Liver (tissue), 10 donors: ENCODE measurements at places on chromosomes 12 and 14.

- no peak overlapping the region for H3K27ac ChIP-seq
- H3K4me3 ChIP-seq: no peak overlapping the region
- no peaks in the 10 kb centered on the region for H3K36me3 ChIP-seq
- DNase-seq: no peak
Observed at GRCh38 chr14:39474416-39474911, 42.2 kb upstream of the FBXO33 start.

DNA sequence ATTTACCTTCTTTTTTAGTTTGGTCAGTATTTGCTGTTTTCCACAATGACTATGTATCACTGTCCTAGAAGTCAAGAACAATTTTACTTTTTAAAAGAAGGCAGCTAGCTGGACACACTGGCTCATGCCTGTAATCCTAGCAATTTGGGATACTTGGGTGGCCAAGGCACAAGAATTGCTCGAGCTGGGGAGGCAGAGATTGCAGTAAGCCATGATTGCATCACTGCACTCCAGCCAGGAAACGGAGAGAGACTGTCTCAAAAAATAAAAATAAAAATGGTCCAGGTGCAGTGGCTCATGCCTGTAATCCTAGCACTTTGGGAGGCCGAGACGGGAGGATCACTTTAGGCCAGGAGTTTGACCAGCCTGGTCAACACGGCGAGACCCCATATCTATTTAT, 28.3 kb downstream of the MDM1 start:
- peaks cover 2% of the 10 kb centered on the region for H3K36me3 ChIP-seq
- H3K4me3 ChIP-seq: no peak overlapping the region
- H3K27me3 ChIP-seq: no peaks in the 10 kb centered on the region

DNA sequence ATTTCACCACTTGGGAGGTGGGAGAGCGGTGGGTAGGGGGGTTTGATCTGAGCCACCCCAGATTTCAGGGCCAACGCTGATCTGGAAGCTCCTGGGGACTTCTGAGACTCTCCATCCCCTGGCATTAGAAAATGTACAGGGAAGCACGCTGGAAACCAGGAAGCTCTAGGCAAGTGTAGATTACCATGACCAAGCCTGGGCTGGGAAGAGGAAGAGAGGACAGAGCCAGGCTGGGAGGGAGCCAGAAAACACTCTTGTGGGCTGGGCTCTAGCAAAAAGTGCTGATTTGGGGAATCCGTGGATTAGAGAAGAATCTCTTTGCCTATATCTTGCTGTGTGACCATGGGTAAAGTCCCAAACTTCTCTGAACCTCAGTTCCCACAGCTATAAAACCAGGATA, 236.7 kb downstream of the BCL11B start:
- H3K27ac ChIP-seq: no peak overlapping the region
- no peaks in the 10 kb centered on the region for H3K27me3 ChIP-seq
- no peaks in the 10 kb centered on the region for H3K4me1 ChIP-seq
- H3K36me3 ChIP-seq: no peaks in the 10 kb centered on the region
- DNase-seq: no peak

- H3K4me3 ChIP-seq: no peak overlapping the region
- no peaks in the 10 kb centered on the region for H3K27me3 ChIP-seq
- no peak for DNase-seq
- H3K4me1 ChIP-seq: peaks cover 46% of the 10 kb centered on the region
- H3K36me3 ChIP-seq: no peaks in the 10 kb centered on the region
- no peak overlapping the region for H3K27ac ChIP-seq
Observed at GRCh38 chr12:110244372-110244771, 36.7 kb upstream of the ATP2A2 start.

- no peaks in the 10 kb centered on the region for H3K36me3 ChIP-seq
- no peaks in the 10 kb centered on the region for H3K27me3 ChIP-seq
- peaks cover 3% of the 10 kb centered on the region for H3K4me1 ChIP-seq
- H3K27ac ChIP-seq: peak overlapping the region; percentile 92
Observed at GRCh38 chr12:65170209-65170881, 962 bp downstream of the LEMD3 start.

GRCh38 chr12:22738945-22739344, 114.0 kb downstream of the ETNK1 start:
- no peak overlapping the region for H3K27ac ChIP-seq
- no peaks in the 10 kb centered on the region for H3K27me3 ChIP-seq
- no peaks in the 10 kb centered on the region for H3K36me3 ChIP-seq
- DNase-seq: no peak

GRCh38 chr12:30952015-30952414, 25.5 kb downstream of the TSPAN11 start:
- no peak for DNase-seq
- H3K36me3 ChIP-seq: no peaks in the 10 kb centered on the region
- no peak overlapping the region for H3K4me3 ChIP-seq
- H3K27me3 ChIP-seq: no peaks in the 10 kb centered on the region
- H3K4me1 ChIP-seq: no peaks in the 10 kb centered on the region

DNA sequence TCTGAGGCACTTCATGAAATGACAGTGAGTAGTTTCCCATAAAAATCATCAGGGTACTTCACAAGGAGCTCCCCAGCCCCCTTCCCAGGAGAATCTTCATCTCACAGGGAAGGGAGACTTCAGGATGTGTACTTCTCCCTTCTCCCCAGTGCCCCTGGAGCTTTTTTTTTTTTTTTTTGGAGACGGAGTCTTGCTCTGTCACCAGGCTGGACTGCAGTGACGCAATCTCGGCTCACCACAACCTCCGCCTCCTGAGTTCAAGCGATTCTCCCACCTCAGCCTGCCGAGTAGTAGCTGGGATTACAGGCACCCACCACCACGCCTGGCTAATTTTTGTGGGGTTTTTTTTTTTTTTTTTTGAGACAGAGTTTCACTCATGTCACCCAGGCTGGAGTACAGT, 10.4 kb downstream of the ITPK1 start:
- no peak for DNase-seq
- H3K36me3 ChIP-seq: no peaks in the 10 kb centered on the region

DNA sequence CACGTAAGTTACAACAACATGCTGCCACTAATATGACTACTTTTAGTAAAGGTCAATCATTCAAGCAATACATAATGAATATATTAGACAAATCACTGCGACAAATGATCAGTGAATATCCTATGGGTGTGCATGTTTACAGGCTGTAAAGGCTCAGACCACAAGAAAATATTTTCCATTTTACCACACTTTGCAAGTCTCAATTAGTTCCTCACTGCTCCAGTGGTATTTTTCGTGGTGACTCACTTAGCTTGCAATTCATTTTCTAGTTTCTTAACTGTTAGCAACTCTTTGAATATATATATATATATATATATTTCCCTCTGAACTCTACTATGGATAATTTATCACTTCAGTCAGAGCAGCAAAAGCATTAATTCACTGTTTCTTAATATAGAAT, 96.9 kb downstream of the EML5 start:
- no peaks in the 10 kb centered on the region for H3K27me3 ChIP-seq
- H3K36me3 ChIP-seq: no peaks in the 10 kb centered on the region
- no peak overlapping the region for H3K4me3 ChIP-seq
- no peak for DNase-seq
- no peak overlapping the region for H3K27ac ChIP-seq
- no peaks in the 10 kb centered on the region for H3K4me1 ChIP-seq

DNA sequence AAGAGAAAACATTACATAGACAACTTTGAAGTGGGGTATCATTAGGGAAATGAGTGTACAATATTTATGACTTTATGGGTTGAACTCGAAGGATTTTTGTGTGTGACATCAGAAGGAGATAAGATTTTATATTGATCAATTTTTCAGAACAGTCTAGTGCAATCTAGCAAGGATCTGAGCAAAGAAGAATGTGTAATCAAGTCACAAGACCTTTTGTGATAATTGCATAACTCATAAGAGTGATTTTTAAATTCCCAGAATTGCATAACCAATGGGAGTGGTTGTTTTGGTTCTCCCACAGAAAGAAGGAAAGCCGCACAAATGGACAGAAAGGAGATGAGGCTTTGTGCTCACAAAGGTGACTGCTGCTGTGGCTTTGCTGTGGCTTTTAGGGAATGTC, 441.8 kb upstream of the FLRT2 start:
- no peak overlapping the region for H3K27ac ChIP-seq
- DNase-seq: no peak
- no peaks in the 10 kb centered on the region for H3K27me3 ChIP-seq
- no peaks in the 10 kb centered on the region for H3K4me1 ChIP-seq
- H3K36me3 ChIP-seq: no peaks in the 10 kb centered on the region

DNA sequence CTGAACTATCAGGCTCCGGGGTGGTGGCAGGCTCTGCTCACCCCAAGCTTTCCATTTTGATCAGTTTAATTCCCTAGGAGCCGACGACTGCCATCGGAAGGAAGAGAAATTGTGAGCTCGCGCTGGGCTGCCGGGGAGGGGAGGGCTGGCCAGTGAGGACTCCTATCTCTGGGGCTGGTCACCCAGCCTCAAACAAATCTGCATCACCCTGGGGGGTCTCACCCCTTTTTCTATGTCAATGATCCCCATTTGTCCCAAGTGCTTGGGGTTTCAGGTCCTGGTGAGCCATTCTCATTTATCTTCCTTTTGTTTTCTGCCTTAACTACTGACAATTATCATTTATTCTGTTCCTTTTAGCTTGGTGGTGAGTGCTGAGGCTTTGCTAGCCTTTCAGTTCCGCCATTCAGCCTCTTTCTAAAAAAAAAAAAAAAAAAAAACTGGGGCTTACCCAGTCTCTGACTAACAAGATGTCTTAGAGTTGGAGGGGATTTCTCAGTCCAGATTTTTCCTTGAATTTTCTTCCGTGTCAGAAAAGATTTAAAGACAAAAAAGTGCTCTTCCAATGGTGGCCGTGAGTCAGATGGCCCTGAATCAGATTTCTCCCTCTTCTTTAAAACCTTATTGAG, 22.8 kb upstream of the USP44 start:
- no peak overlapping the region for H3K4me3 ChIP-seq
- no peak for DNase-seq
- no peaks in the 10 kb centered on the region for H3K27me3 ChIP-seq
- H3K36me3 ChIP-seq: no peaks in the 10 kb centered on the region
- no peak overlapping the region for H3K27ac ChIP-seq

GRCh38 chr14:84446250-84446649, 1083.7 kb upstream of the FLRT2 start:
- DNase-seq: no peak
- H3K36me3 ChIP-seq: no peaks in the 10 kb centered on the region
- no peak overlapping the region for H3K27ac ChIP-seq
- no peak overlapping the region for H3K4me3 ChIP-seq

DNA sequence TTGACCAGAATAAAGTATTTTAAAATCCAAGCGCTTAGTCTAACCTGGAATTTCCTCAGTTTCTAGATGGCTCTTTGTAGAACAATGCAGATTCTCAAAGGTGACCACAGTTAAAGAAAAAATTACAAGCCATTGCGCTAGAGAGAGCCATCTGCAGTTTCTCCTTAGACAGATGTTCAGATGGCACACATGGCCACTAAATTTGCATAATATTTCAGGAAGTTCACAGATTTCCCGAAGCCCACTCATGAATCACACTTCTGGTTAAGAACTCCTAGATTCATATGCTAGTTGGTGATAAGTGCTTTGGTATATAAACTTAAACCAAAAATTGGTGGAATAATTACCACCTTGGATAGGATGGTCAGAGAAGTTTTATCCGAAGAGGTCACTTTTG, 749 bp downstream of the AKAP3 start:
- peak overlapping the region; percentile 79 for H3K4me3 ChIP-seq
- no peaks in the 10 kb centered on the region for H3K4me1 ChIP-seq
- no peaks in the 10 kb centered on the region for H3K27me3 ChIP-seq
- H3K36me3 ChIP-seq: no peaks in the 10 kb centered on the region
- DNase-seq: no peak
- peak overlapping the region; percentile 80 for H3K27ac ChIP-seq

- no peak overlapping the region for H3K4me3 ChIP-seq
- no peaks in the 10 kb centered on the region for H3K27me3 ChIP-seq
- DNase-seq: no peak
- H3K36me3 ChIP-seq: no peaks in the 10 kb centered on the region
- peaks cover 6% of the 10 kb centered on the region for H3K4me1 ChIP-seq
Observed at GRCh38 chr12:124919521-124920352, 5.3 kb upstream of the UBC start.

DNA sequence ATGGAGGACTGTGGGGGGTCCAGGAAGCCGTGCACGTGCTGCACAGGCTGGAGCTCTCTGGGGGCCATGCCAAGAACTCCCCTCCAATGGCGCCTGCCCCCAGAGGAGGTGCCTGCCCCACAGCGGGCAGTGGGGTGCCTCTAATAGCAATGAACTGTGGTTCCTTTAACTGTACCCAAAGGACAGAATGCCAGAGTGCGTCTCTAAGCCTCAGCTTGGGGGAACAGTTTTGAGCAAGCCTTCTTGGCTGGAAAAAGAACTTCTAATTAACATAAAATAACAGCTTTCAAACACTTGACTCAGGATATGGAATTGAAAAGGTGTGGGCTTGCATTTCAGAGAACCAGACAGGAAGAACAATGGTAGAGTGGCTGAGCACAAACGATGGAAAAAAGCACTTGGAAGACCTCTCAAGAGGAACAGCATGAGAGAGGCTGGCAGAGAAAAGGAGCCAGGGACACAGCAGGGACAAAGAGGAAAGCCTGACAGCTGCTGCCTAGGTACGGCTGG, 195.6 kb downstream of the TTC7B start:
- no peak for DNase-seq
- H3K27me3 ChIP-seq: no peaks in the 10 kb centered on the region
- no peaks in the 10 kb centered on the region for H3K4me1 ChIP-seq
- H3K27ac ChIP-seq: no peak overlapping the region

GRCh38 chr14:53748691-53749090, 207.9 kb downstream of the BMP4 start:
- DNase-seq: no peak
- H3K27ac ChIP-seq: no peak overlapping the region
- no peaks in the 10 kb centered on the region for H3K36me3 ChIP-seq
- H3K4me3 ChIP-seq: no peak overlapping the region

- H3K4me1 ChIP-seq: no peaks in the 10 kb centered on the region
- H3K27ac ChIP-seq: no peak overlapping the region
- no peak overlapping the region for H3K4me3 ChIP-seq
- H3K36me3 ChIP-seq: no peaks in the 10 kb centered on the region
Observed at GRCh38 chr14:105143451-105144025, 25.0 kb downstream of the JAG2 start.

- H3K4me1 ChIP-seq: no peaks in the 10 kb centered on the region
- H3K4me3 ChIP-seq: no peak overlapping the region
- no peak overlapping the region for H3K27ac ChIP-seq
- no peaks in the 10 kb centered on the region for H3K27me3 ChIP-seq
- no peaks in the 10 kb centered on the region for H3K36me3 ChIP-seq
- no peak for DNase-seq
Observed at GRCh38 chr14:54671537-54671936, 104.6 kb downstream of the SAMD4A start.

- H3K4me3 ChIP-seq: no peak overlapping the region
- peaks cover 18% of the 10 kb centered on the region for H3K4me1 ChIP-seq
- H3K27me3 ChIP-seq: no peaks in the 10 kb centered on the region
- peak overlapping the region; percentile 45 for H3K27ac ChIP-seq
- peak; percentile 28 for DNase-seq
- peaks cover 9% of the 10 kb centered on the region for H3K36me3 ChIP-seq
Observed at GRCh38 chr14:100332071-100332639, 9.0 kb downstream of the SLC25A47 start.

DNA sequence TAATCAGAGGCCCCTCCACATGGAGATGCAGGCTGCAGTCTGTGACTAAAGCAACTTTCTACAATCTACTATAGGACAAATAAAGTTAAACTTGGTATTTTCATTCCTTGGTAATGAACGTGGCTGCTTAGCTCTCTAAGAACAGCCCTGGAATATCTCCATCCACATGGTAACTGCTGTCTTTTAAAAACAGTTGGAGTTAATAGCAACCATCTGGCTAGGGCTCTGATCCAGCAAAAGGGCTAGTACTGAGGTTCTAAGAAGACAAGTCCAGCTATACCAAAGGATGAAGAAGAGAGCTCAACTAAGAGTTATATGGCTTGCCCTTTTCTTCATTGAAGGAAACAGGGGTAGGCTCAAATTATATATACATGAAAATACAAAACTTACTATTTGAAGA, 920.1 kb downstream of the FLRT2 start:
- H3K36me3 ChIP-seq: no peaks in the 10 kb centered on the region
- no peak overlapping the region for H3K4me3 ChIP-seq
- H3K4me1 ChIP-seq: no peaks in the 10 kb centered on the region
- no peaks in the 10 kb centered on the region for H3K27me3 ChIP-seq
- no peak overlapping the region for H3K27ac ChIP-seq
- no peak for DNase-seq
